Activated CD4-positive, alpha-beta T cell treated with anti-CD3 and anti-CD28 coated beads for 24 hours (primary cell): ENCODE measurements at places on chromosomes 16 and 17.

DNA sequence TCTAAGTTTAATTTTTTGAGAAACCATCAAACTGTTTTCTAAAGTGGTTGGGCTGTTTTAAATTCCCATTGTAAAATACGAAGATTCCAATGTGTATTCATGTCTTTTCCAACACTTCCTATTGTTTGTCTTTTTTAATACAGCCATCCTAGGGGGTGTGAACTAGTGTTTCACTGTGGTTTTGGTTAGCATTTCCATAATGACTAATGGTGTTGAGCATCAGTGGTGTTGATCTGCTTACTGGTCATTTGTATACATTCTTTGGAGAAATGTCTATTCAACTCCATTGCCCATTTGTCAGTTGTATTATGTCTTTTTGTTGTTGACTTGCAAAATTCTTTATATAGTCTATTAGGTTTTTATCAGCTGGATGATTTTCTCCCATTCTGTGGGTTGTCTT is 239.2 kb upstream of the AXIN2 start:
- no peak for DNase-seq

DNA sequence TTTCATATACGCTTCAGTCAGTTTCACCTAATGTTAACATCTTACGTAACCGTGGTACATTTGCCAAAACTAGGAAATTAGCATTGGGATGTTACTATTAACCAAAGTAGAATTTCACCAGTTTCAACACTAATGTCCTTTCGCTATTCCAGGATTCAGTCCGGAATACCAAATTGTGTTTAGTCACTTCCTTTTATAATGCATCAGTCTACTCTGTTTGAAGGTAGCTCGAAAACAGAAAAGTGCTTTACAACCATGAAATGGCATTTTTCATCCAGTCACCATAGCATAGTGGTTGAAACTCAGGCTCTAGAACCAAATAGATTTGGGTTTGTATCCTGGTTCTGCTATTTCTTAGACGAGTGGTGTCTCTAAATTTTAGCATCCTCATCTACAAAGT is 29.4 kb downstream of the AP2B1 start:
- DNase-seq, result no peak

DNA sequence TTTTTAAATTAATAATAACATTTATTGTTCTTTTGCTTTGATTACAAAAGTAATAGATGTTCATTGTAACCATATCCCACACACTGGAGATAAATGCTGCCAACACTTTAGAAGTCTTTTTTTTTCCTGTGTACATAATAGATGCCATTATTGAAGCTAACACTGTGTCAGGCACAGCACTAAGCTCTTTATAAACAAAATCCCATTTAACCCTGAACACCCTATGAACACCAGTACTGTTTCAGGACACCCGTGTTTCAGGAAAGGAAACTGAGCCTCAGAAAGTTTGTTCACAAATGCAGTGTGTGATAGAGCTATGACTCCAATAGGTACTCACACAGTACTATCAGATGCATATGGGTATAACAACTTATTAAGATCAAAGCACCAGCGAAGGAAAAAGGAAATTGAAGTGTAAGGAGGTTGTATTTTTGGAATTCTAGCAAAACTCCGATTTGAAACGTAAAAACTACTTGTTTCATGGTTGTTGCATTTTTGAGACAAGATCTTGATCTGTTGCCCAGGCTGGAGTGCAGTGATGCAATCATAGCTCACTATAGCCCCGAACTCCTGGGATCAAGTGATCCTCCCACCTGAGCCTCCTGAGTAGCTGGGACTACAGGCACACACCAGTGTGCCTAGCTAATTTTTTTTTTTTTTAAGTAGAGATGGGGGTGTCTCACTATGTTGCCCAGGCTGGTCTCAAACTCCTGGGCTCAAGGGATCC is 2.0 kb upstream of the KIFC3 start:
- DNase-seq, result no peak

- no peak for DNase-seq
Observed at GRCh38 chr16:330741-331140, 21.8 kb downstream of the AXIN1 start.

- no peak for DNase-seq
Observed at GRCh38 chr17:7992924-7993323, 9.5 kb upstream of the GUCY2D start.
